ENCODE measurements at places on chromosomes 13 and 19.

DNA sequence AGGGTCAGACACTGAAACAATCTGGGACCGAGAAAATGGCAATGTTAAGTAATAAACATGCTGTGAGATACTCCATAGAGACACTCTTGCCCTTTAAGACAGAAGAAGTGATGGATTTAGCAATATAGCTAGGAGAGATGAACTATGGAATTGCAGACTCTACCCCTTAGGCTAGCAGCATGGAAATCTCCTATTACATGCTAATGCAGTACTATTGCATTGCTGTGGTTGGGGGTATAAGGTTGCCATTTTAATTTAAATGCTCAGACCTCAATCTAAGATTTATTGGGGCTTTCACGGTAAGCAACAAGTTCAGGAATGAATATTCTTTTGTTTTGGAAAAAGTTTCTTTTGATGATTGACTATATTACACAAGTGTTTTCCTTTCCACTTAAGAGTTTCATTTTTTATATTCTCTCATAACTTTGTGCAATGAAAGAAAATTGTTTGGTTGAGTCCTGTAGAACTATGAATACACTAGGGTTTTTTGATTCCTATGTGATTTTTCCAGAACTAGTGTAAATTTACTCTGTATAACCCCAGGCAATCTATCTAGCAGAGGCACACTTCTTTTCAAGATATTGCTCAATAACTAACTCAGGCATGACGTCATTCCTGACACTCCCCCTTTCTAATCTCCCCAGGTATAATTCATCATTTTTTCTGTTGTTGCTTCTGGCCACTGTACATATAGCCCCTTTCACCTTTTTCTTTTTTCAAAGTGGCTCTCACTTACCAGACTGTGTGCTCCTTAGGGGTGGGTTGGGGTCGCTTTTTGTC lies 394.7 kb upstream of the KLF12 start:
- DNase-seq: no peak

DNA sequence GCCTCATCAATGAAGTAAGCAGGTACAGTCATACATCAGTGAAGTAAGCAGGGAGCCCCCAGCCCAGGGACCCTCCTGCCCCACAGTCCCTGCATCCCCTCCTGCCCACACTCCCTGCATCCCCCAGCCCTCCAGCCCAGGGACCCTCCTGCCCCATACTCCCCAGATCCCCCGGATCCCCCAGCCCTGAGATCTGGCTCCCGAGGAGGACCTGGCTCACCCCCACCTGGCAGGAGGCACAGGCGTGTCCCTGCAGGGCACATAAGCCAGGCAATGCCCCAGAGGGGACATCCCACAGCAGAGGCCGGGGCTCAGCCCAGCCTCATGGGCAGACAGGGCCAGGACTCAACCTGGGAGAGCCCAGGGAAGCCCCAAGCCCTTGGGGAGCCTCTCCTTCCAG lies 53.6 kb upstream of the TPM4 start:
- DNase-seq: no peak

GRCh38 chr13:49298903-49299605 lies 51.3 kb downstream of the CDADC1 start:
- no peak for DNase-seq

GRCh38 chr13:46195016-46195415 lies 13.0 kb upstream of the LCP1 start:
- DNase-seq: no peak

DNA sequence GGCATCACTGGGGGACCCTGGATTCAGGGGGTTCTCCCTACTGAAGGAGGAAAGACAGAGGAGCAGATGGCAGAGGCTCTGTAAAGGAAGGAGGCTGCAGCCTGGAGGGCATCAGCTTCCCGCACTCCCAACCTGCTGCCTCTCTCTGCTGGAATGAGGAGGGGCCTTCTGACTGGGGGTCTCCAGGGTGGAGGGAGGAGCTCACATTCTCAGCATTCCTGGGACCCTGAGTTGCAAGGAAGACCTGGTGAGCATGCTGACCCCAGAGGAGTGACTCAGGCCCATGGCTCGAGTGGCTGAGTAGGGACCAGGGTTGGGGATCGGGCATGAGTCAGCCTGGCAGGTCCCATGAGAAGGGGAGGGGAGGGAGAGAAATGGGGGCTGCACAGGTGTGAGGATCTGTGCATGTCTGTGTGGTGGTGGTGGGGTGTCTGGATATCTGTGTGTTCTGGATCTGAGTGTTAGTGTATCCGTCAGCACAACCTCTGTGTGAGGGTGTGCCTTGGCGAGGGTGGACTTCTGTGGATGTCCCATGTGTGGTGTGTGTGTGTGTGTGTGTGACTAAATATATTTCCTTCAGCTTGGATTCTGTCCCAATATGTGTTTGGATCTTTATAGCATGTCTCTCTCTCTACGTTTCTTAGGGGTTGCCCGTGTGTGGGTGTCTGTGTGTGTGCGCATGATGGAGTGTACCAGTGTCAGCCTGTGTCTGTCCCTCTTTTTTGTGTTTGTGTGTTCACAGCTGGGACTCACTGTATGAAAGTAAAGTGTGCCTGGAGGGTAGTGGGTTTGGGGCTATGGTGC lies 4.6 kb downstream of the AXL start:
- DNase-seq: no peak

- DNase-seq: no peak
These were observed 11.1 kb downstream of the CILP2 start for GRCh38 chr19:19548915-19549759.

- no peak for DNase-seq
These were observed 2.2 kb downstream of the TSC22D1 start for GRCh38 chr13:44573790-44574465.

DNA sequence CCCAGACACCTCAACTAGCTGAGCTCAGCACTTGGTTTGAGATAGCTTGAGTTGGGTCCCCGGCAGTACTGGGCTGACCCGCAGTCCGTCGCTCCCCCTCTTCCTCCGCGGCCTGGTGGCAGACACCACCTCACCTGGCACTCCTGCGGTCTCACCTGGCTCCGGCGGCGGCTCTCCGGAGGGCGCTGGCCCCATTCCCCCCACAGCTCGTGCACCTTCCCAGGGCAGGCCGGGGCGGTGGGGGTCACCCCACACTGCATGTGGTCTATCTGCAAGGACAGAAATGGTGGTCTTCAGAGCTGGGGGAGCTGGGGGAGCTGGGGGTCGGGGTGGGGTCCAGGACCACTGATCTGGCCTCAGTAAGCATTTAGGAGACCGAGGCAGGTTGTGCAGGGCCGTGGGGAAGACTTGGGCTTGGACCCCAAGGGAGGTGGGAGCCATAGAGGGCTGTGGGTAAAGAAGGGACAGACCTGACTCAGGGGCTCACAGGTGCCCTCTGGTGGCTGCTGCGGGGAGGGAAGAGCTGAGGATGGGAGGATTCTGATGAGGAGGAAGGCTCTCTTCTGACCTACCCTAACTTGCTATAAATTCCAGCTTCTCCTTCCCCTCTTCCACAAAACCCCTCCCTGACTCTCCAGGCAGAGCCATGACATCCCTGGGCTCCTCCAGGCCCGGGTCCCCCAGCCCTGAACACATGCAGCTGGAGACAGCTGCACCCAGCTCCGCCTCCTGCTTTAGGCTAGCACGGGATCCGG lies 6.7 kb upstream of the PLIN4 start:
- peak; percentile 49 for DNase-seq

DNA sequence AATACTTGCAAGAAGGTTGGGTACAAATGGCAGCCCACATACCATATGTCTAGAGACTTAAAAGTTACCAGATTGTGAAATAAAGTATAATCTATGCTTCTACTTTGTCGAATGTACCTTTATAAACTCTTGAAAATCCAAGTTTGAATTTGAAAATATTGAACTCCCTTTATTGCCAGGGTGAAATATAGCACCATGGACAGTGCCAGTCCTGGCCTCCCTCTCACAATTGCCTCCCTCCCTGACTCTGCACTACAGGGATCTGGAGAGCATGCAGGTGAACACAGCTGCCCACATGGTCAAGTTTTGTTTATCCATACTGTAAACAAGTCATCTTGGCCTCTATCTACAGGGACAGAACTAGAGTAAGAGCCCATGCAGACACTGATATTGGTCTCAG lies 394.1 kb upstream of the SLITRK6 start:
- DNase-seq: no peak

DNA sequence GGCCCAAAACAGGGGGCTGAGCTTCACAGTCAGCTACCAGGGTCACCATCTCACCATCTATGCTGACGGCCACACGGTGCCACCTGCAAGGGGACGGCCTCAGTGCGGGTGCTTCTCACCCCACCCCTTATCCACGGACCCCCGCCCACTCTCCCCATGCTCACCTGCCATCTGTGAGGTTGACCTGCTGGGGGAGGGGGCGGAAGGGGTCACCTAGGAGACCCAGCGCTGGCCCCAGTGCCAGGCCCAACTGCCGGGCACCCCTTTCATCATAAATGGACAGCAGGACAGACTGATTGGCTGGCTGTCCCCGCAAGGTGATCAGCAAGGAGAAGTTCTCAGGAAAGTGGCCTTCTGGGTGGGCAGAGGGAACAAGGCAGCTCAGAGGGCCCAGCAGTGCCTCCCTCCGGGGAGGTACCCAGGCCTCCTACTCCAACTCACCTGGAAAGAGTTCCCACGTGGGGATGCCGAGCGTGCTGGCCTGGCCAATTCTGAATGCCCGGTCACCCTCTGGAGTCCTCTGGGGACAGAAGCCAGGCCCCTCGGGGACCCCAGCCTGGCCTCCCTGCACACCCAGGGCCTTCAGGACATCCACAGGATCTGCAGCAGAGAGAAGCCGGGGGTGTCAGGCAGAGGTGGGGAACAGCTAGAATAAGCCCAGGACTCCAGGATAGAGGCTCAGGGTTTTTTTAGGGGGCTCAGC lies 4.5 kb downstream of the COL5A3 start:
- no peak for DNase-seq

- DNase-seq: no peak
These were observed 50.2 kb downstream of the ZNF146 start for GRCh38 chr19:36265064-36265463.

GRCh38 chr19:6753178-6754031 lies 13.8 kb downstream of the SH2D3A start:
- no peak for DNase-seq

DNA sequence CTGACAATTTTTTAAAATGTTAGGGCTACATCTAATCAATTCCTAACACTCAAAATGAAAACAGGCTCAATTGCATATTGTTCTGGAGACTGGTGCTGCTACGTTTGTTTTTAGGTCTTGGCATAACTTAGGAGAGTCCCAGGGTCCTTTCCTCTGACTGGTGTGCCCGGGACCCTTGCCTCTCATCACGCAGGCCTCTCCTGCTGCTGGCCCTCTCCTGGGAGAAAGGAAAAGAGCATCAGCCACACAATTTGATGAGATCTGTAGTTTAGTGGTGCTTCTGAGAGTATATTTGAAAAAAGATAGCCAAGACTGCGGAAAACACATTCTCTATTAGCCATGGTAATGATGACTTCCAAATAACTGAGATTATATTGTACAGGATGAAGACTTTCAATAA lies 380.0 kb downstream of the KLF12 start:
- no peak for DNase-seq

DNA sequence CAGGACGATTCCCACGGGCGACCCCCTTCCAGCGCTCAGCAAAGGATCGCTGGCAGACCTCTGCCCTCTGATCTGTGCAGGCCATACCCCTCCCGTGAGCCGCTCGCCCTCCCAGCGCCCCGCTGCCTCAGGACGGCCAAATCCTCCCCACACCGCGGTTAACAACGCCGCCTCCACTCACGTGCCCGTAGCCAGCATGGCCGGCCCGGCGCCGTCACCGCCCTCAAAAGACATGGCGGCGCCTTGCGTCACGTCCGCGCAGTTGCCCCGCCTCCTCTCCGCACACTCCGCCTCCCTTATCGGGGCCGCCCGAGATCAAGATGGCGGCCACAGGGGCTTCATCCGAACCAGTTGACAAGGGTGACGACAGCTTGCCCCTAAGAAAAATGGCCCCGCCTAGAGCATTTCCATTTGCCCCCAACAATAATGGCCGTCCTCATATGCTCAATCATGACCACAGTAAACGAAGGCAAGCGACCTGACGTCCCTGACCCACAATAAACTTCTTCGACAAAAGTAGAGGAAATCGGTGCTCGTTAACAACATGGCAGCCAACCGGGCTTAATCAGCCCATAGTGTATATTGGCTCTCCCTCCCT lies 634 bp downstream of the AKT1S1 start:
- DNase-seq: peak; percentile 97

- no peak for DNase-seq
These were observed 166.2 kb downstream of the SLITRK1 start for GRCh38 chr13:83716121-83716520.

DNA sequence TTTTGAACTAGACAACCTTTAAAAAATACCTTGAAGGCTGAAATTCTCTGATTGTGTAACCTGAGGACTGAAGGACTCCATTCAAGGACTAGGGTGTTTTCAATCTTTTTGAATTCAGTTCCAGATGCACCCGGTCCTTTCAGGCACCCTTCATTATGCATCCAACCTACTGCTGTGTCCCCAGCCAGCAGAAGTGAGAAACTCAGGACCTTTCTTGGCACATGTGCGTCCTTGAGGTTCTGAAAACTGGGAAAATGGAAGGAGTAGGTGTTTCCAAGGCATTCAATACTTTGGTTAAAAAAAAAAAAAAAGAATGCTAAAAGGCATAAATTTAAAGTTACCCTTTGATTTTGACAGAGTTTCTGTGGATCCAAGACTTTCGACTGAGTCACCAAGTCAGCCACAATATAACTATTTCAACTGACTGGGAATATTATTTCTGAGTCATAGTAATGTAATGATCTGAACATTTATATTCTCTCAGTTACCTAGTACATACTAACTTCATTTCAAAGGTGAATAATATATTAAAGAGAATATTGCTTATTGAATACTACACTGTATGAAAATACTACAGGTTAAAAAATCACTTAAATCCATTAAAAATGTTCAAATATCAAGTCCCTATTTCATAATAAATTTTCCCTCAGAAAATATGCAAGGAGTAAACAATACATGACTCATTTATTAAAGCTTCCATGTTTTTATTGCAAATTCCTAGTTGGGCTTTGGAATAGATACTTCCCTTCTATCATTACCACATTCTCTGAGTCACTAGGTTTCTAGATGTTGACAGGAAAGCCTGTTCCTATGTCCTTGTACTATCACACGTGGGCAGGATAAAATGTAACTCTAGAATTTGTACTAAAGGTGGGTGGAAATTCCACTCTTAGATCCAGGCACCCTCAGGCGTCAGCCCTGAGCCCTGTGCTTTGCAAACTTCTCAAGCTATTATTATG lies 2.4 kb upstream of the ITGBL1 start:
- no peak for DNase-seq

GRCh38 chr13:104872153-104872552 lies 1663.3 kb downstream of the EFNB2 start:
- DNase-seq: no peak

GRCh38 chr13:42007844-42008243 lies 40.6 kb upstream of the DGKH start:
- DNase-seq: no peak

Data from NCI-H774 (cell line).